ENCODE measurements at places on chromosomes 5 and 9.

DNA sequence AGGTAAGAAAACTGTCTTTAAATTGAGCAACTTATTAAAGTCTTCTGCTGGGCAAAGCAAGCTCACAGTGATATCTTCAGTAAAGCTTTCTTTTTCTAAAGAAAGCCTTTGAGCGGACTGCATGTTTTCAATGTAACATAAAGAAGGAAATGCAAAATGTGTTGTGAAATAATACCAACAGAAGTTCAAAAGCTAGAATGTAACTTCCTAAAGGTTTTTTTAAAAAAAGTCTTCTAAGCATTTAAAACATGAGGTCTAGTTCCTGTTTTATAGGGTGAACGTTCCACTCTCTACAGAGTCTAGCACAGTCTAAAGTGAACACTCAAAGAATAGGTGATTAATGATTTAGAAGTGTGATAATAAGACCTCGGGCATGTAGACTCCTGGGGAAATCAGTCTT is 62.9 kb downstream of the DENND1A start:
- DNase-seq: no peak

DNA sequence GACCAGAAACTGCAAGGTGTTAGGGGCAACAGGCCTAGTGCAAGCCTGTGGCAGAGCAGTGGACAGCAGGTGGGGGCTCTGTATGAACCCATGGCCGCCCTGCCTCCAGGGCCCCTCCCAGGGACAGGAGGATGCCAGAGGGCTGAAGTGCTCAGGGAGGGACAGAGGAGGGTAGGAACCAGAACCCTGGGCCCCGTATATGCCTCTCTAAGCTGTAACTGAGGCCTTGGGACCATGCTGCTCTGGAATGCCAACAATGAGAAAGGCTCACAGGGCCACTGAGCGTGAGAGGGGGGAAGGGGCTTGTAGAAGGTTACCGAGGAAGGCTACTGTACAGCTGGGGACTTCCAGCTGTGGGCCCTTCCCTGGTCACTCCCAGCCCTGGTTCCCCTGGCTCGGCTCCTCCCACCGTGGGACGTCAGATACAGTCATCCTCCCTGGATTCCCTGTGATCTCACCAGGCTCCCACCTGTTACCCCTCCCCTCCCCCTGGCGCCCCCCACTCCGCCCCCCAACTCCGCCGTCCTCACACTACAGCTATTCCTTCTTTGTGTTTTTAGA is 21.1 kb downstream of the AQP7 start:
- no peak for DNase-seq

DNA sequence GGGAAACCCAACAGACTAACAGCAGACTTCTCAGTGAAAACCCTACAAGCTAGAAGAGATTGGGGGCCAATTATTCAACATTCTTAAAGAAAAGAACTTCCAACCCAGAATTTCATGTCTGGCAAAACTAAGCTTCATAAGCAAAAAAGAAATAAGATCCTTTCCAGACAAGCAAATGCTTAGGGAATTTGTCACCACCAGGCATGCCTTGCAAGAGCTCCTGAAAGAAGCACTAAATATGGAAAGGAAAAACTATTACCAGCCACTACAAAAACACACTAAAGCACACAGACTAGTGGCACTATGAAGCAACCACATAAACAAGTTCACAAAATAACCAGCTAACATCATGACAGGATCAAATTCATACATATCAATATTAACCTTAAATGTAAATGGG is 131.1 kb downstream of the OR2K2 start:
- no peak for DNase-seq

DNA sequence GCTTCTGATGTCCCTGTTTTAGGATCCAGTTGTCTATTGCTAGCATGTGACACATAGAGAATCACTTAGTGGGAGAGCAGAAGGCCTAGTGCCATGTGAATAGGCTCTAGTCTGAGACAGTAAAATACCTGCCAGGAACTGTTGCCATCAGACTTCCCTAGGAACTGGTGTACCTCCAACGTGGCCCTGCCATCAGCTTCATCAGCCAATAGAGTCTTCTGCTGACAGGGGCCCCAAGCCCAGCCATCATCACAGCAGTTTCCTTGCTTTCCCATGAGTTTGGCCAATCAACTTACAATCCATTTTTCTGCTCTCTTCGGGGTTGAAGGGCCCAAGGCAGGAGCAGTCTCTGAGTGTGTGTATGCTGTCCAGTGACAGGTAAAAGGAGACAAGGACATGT is 128.4 kb upstream of the ADRA1B start:
- no peak for DNase-seq

- DNase-seq: no peak
These were observed 146.7 kb upstream of the RAI14 start for GRCh38 chr5:34509392-34509791.

GRCh38 chr9:89363311-89363670 is 45.0 kb downstream of the SECISBP2 start:
- DNase-seq: no peak

DNA sequence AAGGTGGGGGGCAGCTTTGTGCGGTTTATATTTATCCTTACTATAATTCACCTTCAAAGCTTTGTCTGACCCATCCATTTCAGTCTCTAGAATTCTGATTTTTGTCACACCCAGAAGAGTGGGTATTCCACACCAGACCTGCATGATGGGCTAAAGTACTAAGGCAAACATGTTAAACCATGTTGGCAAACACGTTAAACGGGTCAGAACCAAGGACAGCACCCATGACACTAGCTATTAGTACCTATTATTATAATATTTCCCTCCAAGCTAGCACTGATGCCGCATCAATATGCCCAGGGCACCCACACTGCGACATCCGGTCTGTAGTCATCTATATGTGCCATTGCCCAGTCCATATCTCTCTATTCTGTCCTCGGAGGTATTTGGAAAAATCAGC is 104.7 kb downstream of the FBXW11 start:
- DNase-seq: no peak

GRCh38 chr5:96474073-96474472 is 41.0 kb upstream of the PCSK1 start:
- no peak for DNase-seq

- DNase-seq: no peak
These were observed 37.4 kb downstream of the TNFAIP8 start for GRCh38 chr5:119393201-119393691.

DNA sequence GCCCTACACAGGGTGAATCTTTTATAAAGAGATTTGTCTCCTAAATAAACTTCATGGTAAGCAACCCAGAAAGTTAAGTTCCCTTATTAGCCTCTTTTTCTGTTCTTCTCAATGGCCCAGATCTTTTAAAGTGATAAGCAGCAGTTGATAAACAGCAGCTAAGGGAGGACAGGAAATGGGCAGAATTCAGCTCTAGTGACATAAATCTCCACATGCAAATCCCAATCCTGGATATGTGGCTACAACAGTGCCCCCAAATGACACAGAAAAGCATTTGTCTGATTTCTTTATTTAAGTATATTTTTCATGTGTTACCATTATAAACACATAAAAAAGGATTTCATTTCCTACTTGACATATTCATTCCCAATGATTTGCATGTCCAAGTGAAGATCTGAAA is 199.0 kb downstream of the DTWD2 start:
- DNase-seq: no peak

DNA sequence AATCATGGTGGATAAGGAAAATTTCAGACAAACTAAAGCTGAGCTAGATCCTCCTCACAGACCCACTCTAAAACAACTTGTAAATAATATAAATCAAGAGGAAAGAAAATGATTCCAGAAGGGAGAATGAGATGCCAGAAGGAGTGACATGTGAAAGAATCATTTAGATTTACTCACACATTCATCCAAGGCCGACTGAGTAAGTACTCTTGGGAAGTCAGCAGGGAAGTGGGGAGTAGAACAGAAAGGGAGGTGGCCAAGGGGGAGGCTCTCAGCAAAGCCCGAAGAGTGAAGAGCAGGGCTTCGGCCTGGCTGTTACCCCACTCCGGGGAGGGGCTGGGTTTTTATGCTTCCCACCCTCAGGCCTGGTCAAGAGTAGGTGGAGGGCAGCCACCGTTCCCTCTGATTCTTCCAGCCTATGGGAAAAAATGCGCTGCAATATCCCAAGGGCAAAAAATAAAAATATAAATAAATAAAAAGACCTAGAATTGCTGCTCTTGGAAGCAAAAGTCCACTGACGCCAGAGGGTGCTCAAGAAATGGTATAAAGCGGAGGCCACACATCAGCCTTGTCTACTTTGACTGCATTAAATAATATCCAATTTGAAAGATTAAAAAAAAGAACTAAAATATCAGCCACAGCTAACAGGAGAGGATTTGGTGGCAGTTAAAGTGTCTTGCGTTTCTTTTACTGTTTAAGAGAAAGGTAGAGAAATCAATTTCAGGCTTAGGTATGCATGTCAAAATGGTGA is 110.2 kb upstream of the COL5A1 start:
- DNase-seq: no peak

DNA sequence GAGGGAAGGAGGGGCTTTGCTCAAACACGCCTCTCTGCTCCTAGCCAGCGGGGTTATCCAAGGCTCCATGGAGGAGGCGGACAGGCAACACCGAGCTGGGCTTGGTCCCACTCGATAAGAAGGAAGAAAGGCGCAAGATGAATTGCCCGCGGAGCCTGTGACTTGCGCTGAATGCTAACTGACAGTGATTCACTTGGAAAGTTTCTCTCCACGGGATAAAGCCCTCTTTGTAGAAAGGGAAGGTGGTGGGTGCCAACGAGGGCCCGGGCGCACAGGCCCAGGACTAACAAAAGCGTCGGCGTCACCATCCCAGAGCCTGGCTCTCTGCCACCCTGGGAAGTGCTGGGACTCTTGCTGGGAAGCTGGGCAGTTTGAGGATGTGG is 76.0 kb downstream of the VAV2 start:
- no peak for DNase-seq

GRCh38 chr9:4684820-4685219 is 5.5 kb downstream of the CDC37L1 start:
- no peak for DNase-seq

- no peak for DNase-seq
These were observed 2.5 kb upstream of the NRARP start for GRCh38 chr9:137304383-137305059.

DNA sequence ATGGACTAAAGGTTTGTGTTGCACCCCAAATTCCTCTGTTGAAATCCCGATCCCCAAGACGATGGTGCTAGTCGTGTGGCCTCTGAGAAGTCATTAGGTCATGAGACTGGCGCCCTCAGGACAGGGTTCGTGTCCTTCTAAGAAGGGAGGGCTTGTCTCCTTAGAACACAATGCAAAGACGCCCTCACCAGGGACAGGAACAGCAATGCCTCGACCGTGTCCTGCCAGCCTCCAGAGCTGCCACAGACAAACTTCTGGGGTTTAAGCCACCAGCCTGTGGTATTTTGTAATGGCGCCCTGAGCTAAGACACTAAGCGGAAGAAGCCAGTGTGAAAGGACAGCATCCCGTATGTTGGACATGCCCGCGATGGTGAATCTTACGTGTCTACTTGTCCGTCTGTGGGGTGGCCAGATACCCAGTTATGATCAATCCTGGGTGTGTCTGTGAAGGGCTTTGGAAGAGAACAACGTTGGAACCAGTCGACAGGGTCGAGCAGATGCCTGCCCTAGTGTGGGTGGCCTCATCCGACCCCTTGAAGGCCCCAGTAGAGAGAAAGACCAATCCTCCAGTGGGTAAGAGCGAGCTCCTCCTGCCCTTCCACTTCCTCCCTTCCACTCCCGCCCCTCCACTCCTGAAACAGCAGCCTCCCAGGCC is 279.2 kb upstream of the IRX2 start:
- DNase-seq: no peak

- DNase-seq: no peak
These were observed 230.8 kb downstream of the AGTPBP1 start for GRCh38 chr9:85510830-85511504.

- DNase-seq: no peak
These were observed 3.7 kb downstream of the ANGPTL2 start for GRCh38 chr9:127118597-127119319.

GRCh38 chr5:175444060-175444904 is at the start of gene DRD1:
TSS of gene DRD1 (minus strand) at chr5:175444182. CDS start at chr5:175443099, 1,083 bp downstream.
- no peak for DNase-seq

- DNase-seq: no peak
These were observed 181.6 kb downstream of the AOPEP start for GRCh38 chr9:94908011-94908563.

DNA sequence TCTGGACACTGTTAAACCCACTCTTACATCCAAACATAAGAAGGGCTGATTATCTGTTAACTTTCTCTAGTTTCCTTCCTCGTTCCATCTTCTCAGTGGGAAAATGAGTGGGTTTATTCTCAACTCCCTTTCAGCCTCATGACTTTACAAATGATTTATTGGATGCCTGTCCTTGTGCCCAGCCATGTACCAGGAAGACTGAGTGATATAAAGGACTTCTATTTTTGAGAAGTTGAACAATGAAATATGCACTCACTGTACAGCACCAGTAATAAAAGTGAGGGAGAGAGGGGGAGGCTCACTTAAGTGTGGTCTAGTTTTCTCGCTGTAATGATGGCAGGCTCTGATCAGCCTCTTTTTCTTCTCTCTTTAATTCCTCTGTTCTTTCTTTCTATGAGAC is 277.6 kb downstream of the SMARCA2 start:
- no peak for DNase-seq

- DNase-seq: no peak
These were observed 3.8 kb upstream of the CTNNAL1 start for GRCh38 chr9:109017061-109017460.

- DNase-seq: no peak
These were observed 195.5 kb downstream of the SNCAIP start for GRCh38 chr5:122507581-122507980.

DNA sequence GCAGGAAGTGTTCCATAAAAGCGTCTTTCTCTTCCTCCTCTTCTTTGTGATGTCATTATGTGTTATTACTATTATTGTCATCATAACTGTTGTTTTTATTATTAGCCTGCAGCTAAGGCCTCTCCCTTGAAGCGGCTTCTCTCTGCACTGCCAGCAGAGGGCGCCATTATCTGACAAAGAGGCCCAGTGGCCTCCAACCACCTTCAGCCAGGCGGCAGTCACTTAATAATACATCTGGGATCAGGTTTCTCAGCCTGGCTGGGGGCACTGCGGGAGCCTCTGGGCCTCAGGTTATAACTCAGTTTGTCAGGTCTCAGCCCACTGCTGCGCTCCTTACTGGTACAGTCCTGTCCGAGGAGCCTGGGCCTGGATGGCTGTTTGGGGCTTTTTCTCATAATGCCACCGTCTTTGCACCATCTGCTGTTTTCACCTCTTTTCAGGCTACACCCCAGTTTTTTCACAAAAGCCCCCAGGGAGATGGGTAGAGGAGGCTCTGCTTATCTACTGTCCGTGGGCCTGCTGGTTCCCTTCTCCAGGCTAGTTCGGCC is 281.9 kb downstream of the NSG2 start:
- peak; percentile 12 for DNase-seq

DNA sequence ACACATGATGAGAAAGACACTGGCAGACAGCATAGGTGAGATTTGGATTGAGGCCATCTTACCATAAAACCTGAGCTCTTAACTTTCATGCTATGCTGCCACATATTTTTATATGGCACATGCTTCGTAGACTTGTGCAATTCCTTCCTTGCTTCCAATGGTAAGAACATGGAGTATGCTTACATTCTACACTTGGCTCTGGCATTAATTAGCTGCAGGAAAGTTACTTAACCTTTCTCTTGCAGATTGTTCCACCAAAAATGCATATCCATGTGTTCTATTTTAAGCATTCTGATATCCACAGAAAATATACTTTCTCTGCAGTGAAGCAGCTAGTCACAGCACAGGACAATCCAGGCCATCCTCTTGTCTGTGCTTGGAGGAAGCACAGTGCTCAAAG is 119.4 kb downstream of the MPDZ start:
- no peak for DNase-seq

GRCh38 chr9:89473762-89474469 is 24.0 kb downstream of the SEMA4D start:
- no peak for DNase-seq
